ENCODE measurements at places on chromosomes 7 and 10. TPM values are rescaled to one million over a fixed set of nuclear protein-coding genes. Genes with fewer than 3 reads are reported as not detected.

GRM3 gene
- total RNA-seq = not detected

LRRC4 gene
- 1.6 TPM for total RNA-seq

CDH23 gene
- 11.6 TPM for total RNA-seq

MAT1A gene
- total RNA-seq = 0.29 TPM

SAP25 gene
- total RNA-seq = 0.96 TPM

CDHR1 gene
- total RNA-seq = 0.15 TPM

BLNK gene
- 13.4 TPM for total RNA-seq

ANKRD61 gene
- not detected for total RNA-seq

AKR1C2 gene
- 259 TPM for total RNA-seq

Measured in breast epithelium (tissue), 4 donors.